Stimulated activated CD8-positive, alpha-beta memory T cell treated with anti-CD3 and anti-CD28 coated beads, Interleukin-7, amount 100 ng/mL, for 1 hour (primary cell): ENCODE measurements at places on chromosomes 4 and X.

- no peak for DNase-seq
Measured at GRCh38 chr4:123120473-123120872, 198.1 kb upstream of the NUDT6 start.

- DNase-seq, result no peak
Measured at GRCh38 chrX:118062817-118063615, 53.6 kb downstream of the KLHL13 start.

- DNase-seq, result no peak
Measured at GRCh38 chr4:119795986-119796578, 167.5 kb upstream of the PDE5A start.

- DNase-seq, result no peak
Measured at GRCh38 chrX:153818571-153819383, 11.6 kb downstream of the PDZD4 start.
